Omental fat pad (tissue), 4 donors: ENCODE measurements at places on chromosomes 5 and 9.

DNA sequence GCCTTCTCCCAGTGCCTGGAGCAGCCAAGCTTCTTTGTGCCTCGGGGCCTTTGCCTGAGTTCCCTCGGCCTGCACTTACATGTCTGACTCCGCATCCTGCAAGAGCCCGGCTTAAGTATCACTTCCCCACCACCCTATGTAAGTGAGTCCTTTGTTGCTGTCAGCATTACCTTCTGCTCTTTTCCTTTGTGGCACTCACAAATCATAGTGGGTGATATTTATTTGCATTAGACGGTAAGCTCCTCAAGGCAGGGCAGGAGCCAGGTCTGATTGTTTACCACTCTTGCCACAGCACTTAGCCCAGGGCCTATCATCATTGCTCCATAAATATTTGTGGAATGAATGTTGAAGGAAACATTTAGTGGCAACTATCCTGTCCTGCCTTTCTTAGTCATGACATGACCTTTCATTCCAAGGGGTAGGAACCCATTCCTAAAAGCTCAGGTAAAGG is 4.8 kb downstream of the GM2A start:
- DNase-seq: no peak

DNA sequence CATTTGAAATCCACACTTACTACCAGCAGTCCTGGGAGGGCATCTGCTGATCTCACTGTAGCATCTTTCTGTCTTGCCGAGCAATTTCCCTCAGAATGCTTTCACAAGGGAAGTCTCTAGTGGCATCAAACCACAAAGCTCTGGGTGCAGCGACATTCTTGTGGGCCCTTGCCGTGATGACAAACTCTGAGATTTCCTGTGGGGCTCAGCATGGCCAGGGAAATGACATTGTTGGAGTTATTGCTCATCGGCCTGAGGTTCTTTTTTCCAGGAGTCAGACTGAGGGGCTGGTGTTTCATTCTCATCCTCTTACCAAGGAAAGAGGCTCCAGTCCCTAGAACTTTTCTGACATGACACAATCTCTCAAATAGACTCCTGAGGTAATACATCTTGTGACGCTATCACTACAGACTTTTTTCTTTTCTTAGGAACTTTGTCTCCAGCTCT is 51.4 kb downstream of the PFDN1 start:
- DNase-seq: no peak

DNA sequence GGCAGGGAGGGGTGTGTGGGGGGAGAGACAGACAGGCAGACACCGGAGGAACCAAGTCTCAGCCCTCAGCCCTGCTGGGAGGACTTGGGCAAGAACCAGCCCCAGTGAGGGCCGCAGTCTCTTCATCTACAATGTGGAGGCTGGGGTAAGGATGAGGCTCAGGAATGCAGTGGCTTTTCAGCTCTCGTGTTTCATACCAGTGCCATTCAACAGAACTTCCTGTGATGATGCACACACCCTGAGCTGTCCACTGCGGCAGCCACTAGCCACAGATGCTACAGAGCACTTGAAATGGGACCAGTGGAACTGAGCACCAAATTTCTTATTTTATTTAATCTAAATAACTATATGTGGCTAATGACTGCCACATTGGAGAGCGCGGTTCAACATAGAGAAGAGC is 10.7 kb downstream of the CAMK2A start:
- DNase-seq: no peak

GRCh38 chr9:80134487-80134886 is 562.7 kb downstream of the TLE4 start:
- DNase-seq: no peak

- DNase-seq: no peak
Measured at GRCh38 chr9:113580041-113580953, 116.8 kb downstream of the RGS3 start.

GRCh38 chr5:122715095-122715494 is 59.8 kb upstream of the SNX2 start:
- no peak for DNase-seq

DNA sequence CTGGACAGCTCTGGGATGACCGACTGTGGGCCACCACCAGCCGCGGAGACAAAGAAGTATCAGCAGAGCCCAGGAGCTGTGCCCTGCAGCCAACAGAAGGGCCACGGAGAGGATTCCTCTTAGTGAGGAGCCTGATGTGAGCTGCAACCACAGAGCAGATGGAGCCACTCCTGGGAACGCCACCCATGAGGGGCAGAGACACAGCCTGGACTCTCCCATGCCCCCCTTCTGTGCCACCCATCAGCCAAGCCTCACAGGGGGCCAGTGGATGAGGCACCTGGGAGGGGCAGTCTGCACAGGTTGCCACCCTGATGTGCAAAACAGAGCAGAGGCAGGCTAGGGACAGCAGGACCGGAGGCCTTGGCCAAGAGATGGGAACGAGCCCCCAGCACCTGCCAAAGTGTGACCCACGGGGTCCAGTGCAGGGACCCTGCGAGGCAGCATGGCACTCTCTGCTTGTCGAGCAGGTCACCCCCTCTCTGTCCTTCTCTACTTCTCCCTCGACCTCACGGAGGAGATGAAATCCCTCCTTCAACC is 380.7 kb upstream of the IRX1 start:
- no peak for DNase-seq

- DNase-seq: no peak
Measured at GRCh38 chr9:136052472-136052880, 42.6 kb downstream of the NACC2 start.

DNA sequence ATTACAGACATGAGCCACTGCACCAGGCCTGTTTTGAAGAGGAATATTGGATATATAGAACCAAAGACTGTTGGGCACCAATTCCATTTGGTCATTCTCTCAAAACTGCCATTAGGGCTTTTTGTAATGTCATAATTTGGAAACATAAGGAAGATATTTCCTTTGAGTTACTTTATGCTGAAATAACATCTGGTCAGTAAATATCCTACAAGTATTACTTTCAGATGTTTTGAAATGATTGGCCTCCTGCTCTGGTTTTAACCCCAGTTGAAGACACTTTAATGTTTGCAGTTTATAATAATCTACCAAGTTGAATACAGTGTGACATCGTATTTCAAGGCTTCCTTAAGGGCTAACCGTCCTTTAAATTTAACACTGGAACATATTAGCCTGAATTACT is 33.6 kb downstream of the LRRTM2 start:
- DNase-seq: no peak

- no peak for DNase-seq
Measured at GRCh38 chr5:108672639-108673038, 75.1 kb upstream of the FER start.

DNA sequence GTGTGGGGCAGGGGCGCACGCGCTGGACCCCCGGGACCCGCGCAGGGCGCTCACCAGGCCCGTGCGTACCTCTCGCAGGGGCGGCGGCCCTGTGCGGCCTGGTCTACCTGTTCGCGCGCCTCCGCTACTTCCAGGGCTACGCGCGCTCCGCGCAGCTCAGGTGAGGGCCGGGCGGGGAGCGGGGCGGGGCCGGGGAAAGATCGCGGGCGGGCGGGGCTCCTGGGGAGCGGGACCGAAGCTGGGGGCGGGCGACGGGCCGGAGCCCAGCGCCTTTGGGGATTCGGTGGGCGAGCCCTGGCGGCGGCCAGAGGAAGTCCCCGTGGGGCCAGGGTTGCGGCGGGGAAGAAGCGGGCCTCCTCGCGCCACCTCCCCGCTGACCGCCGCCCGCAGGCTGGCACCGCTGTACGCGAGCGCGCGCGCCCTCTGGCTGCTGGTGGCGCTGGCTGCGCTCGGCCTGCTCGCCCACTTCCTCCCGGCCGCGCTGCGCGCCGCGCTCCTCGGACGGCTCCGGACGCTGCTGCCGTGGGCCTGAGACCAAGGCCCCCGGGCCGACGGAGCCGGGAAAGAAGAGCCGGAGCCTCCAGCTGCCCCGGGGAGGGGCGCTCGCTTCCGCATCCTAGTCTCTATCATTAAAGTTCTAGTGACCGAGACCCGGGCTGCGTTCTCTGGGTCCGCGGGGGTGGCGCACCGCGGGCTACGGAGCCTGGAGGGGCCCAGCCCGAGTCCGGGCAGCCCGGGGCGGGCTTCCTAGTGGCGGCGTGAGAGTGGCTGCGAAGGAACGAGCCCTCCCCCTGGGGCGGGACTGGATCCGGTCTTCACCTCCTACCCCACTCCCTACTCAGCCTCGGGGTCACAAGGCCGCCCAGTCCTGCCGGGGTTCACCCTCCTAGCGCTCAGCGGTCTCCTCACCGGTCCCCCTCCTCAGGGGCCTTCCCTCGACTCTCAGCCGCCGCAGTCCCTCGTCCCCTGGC is 2.4 kb downstream of the LTC4S start:
- no peak for DNase-seq

DNA sequence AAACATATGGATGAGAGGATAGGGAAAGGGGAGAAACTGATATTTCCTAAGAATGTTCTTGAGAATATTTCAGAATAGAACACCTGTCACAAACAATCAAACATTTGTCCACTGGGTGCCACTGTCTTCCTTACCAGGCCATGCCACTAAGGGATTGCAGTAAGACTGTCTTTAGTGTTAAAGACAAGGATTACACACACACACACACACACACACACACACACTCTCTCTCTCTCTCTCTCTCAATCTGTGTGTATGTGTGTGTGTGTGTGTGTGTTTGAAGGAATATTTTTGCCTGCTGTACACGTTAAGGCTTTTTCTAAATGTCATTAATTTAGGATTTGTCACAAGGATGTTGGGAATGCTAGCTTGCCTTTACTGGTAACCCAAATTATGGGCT is 54.4 kb downstream of the CCDC192 start:
- no peak for DNase-seq

GRCh38 chr9:68949271-68950000 is 64.5 kb downstream of the PRKACG start:
- DNase-seq: no peak
